Activated CD4-positive, alpha-beta T cell treated with anti-CD3 and anti-CD28 coated beads for 24 hours (primary cell): ENCODE measurements at places on chromosomes 1 and 21.

DNA sequence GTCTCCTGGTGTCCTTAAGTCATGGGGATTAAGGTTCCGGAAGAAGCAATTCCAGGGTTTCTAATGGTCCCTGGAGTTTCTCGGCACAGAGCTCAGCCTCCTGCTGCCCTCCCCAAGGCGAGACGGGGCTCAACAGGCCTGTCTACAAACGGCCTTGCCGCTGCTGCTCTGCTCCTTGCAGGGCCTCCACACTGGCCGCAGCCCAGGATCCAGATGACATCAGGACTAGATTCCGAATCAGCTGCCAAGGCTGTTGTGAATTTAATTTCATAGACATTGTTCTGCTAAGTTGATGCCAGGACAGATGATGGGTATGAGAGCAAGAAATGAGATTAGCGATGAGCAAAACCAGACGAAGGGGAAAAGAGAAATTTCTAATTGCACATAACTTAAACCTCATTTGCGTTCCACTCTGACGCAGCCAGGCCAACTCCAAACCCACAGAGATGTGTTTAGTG is 103.6 kb upstream of the BACE2 start:
- DNase-seq, result no peak

DNA sequence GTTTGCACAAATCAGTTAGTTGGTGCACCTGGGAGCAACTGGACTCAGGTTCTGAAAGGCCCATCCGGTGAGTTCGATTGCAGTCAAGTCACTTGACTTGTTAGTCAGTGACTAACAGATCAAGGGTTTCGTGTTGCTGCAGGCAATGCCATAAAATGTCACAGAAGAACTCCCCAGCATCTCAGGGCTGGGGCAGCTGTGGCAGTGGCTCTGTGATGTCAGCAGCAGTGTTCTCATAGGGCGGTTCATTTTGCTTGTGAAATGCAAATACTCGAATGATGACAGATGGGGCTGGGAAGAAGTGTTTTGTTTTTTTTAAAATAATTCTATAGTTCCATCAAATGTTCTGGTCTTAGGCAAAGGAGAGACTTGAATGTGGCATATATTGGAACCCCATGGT is 287.8 kb downstream of the LMX1A start:
- DNase-seq, result no peak

DNA sequence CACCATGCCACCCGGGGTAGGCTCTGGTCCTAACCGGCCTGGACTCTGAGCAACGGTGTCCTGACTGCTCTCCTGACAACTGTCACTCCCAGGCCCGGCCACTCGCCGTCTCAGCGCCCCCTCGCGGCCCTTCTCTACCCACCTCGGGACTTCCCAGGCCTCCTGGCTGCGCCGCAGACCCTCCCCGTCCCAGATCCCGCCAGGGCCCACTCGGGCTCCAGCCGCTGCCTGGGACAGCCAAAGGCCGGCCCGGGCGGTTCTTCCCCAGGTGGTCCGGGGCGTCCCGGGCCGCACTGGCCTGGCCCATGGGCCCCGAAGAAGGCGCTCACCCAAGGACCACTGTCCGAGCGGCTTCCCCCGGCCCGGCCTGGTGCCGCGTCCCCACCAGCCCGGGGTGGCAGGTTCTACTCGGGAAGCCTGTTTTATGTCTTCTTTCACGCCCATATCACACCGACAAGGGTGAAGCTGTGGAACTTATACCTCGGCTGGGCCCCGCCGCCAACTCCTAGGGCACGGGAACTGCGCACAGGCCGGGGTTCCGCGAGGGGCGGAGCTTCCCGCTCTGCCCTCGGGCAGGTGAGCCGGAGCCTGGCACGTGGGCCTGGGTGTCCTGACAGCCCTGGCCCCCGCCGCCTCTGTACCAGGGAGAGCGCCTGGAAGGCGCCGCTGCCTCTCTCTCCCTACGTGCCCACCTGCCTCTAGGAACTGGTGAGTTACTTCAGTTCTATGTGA is 138.3 kb downstream of the TTLL7 start:
- peak; percentile 54 for DNase-seq

GRCh38 chr1:90955769-90956168 is 66.1 kb downstream of the ZNF644 start:
- DNase-seq, result no peak

DNA sequence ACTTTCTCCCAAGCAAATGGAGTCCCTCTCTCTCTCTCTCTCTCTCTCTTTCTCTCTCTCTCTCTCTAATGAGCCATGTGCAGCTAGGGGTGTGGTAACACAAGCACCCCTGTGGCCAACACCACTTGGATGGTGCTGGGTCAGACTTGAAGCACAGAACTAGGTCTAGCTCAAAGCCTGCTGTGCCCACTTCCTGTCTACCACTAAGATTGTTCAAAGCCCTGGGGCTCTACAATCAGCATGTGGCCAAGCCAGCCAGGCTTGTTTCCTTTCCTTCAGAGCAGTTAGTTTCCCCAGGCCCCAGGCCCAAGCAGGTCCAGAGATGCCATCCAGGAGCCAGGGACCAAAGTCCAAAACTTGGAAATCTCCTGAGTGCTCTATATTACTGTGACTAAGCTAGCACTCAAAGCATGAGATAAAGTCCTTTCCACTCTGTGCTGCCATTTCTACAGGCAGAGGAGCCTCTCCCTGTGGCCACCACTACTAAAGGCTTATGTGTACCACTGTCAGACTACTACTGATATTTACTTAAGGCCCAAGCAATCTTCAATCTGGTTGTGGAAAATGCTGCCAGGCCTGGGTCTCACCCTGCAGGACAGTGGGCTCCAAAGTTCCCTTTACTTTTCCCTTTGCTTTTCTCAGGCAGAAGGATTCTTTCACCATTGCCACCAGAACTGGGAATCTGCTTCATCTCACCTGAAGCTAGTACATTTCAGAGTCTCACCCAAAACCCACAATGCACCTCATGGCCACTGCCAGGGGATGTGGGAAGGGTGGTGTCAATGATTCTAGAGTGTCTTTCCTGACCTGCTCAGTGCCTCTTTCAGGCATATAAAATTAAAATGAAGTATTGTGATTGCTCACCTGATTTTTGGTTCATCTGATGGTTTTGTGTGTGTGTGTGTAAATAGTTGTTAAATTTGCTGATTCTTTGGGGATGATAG is 999.5 kb downstream of the NCAM2 start:
- no peak for DNase-seq

- no peak for DNase-seq
Observed at GRCh38 chr1:38073534-38074301, 27.1 kb upstream of the POU3F1 start.

GRCh38 chr21:34517491-34518245 is 5.7 kb upstream of the KCNE1 start:
- DNase-seq, result no peak

DNA sequence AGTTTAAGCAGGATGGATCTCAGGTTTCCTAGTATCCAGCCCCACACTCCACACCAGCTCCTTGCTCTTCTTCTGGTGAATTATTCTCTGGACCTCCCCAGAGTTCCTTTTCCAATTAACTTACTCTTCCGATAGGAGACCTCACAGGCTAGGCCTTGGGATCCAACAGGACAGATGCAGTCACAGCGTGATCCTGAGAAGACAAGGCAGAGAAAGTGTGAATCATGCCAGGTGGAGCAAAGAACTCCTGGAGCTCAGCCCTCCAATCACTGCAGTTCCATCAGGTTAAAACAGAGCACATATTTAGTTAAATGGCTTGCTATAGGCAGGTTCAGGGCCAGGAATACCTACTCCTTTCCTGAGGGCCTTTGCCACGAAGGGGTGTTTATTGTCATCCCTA is 34.1 kb downstream of the C8B start:
- DNase-seq, result no peak

- DNase-seq, result no peak
Observed at GRCh38 chr1:106523497-106523896, 533.0 kb upstream of the PRMT6 start.

DNA sequence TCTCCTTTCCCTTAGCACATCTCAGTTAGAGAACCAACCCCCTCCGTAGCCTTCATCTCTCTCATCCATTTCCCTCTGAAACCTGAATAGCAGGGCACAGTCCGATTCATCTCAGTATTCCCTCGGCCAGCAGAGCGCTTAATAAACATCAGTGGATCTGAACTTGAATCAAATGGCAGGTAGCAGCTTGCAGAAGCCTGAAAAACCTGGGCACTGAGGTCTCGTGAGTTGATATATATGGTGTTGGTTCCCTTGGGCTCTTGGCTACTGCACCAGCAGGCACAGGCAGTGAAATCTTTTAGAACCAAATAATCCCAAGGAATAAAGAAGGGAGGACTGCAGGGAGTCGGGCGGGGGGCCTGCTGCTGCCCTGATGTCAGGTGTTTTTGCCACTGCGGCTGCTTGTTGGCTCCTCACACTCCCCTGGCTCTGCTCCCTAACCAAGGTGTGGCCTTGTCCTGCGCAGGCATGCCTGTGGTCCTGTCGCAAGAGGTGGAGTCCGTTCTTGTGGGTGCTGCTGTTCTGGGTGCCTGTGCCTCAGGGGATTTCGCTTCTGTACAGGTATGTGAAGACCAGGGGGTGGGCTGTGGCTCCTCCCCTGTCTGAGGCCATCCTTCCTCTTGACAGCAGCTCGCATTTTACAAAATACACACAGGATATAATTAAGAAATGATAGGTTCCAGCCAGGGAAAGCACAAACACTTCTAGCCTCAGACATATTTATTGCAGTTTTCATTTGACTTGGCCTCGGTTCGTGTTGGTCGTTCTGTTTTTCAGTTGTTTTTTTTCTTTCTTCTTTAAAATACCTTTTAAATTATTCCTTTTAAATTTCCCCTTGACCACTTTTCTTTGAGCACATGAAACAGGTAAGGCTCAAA is 140.9 kb upstream of the HOOK1 start:
- DNase-seq, result no peak

GRCh38 chr1:60367532-60367931 is 294.0 kb upstream of the C1orf87 start:
- DNase-seq, result no peak

DNA sequence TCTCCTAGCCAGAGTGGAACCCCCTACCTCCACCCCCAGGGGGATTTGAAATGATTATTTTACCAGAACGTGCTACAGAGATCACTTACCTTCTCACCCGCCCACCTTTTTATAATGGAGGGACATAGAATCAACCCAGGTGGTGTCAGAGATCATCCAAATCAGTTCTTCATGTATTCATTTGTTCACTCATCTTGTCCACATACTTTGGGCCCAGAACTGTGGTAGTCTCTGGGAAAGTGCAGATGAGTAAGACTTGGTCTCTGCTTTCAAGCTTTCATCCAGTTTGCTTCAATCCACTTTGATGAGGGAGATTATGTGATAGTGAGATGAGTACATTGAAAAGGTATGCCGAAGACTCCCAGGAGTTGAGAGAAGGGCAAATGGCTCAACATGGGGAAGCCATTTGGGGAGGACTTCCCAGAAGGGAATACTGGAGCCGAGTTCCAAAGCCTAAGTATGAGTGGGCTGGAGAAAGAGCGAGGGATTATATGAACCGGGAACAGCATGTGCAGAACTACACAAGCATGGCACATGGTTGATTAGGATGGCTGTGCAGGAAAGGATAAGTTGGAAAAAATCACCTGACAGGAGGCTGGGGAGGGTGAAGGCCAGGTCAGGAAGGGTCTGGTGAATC is 1.9 kb downstream of the FGGY start:
- DNase-seq, result no peak

DNA sequence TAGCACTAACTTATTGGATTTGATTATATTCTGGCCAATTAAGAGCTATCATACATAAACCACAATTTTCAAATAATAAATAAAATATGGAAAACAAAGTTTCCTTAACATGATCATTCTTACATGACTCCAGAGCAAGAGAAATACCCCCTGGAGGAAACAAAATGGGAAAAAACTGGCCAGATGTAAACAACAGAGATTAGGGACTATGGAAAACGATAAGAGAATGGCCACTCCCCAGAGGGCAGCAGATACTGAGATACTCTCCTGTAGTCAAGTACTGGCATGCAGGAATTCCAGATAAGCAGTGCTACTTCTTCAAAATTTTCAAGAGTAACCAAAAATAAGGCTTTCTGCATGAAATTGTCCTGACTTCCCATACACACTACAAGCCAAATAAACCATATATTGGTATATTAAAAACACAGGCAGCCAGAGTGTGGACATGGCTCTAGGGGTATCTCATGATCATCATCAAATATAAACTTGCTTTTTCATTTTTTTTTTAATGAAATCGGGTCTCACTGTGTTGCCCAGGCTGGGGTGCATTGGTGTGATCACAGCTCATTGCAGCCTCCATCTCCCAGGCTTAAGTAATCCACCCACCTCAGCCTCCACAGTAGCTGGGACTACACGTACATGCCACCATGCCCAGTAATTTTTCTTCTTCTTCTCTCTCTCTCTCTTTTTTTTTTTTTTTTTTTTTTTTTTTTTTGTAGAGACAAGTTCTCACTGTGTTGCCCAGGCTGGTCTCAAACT is 118.5 kb downstream of the EIF4G3 start:
- DNase-seq, result no peak

- DNase-seq, result no peak
Observed at GRCh38 chr21:17796503-17796902, 22.7 kb downstream of the C21orf91 start.

- DNase-seq, result no peak
Observed at GRCh38 chr1:36752891-36753361, 270.2 kb upstream of the CSF3R start.

DNA sequence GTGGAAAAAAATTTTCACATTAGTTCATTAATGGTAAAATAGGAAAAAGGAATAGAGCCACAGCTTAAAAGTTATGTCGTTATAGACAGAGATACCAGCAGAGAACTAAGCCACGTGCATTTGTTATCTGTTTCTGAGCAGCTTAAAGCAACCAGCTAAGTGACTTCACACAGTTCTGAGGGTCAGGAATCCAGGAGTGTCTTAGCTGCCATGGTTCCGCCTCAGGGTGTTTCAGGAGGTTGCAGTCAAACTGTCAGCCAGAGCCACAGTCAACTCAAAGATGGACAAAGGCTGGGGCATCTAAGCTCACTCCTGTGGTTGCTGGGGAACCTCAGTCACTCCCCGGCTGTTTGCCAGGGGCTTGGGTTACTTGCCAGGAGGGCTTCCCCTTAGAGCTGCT is 515.8 kb downstream of the SMYD3 start:
- DNase-seq, result no peak

DNA sequence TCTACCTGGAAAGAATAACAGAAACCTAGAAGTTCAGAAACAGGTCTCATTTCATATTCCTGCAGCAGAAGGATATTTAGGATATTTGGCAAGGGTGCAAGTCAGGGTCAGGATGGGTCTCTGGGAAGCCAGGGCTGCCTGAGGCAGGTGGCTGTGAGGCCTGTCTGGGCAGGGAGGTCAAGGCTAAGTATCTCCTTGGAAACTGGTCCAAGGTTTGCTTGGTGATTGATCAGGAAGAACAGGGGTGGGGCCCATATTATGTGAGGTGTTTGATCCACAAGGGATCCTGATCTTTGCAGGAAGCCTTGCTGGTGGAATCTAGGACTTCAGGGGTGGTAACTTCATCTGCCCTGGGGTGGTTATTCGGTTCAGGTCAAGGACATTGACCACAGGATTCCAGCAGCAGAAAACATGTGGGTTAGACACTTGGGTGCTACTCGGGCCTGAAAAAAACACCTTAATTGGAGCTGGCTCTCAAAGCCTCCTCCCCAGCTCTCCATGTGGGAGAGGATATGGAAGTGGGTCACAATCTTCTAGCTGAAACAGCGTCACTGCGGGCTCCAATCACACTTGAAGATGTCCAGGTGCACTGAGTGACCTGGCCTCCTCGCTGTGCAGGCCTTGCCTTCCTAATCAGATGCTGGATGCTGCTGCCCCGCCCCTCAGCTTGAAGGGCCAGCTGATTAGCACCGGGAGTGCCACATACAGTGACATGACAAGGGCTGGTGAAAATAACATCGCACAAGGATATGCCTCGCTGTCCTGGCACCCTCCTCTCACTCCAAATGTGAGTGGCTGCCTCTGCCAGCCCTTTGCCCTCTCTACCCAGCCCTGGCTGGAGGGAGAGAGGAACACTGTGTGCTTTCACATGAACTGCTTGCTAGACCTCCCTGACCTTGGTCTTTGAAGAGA is 8.7 kb downstream of the CTNNBIP1 start:
- no peak for DNase-seq
